ENCODE measurements at places on chromosomes 7 and 10.

DNA sequence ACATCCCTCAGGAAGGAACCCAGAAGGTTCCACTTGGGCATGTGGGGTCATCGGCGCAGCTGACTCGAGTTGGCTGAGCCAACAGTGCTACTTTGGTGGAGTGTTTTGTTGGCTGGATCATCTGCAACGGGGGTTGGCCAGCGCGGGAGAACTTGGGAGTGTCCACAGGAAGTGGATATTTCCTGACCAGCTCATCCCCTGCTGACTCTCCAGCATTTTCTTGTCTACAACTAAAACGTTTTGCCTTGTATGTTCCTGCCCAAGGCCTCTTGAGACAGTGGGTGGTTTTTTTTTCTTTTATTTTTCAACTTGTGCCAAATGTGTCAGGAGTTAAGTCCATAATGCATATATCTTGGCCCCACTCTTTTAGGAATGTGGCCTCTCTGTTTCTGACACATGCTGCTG lies 208.6 kb downstream of the ZNF365 start:
- no peak for DNase-seq

DNA sequence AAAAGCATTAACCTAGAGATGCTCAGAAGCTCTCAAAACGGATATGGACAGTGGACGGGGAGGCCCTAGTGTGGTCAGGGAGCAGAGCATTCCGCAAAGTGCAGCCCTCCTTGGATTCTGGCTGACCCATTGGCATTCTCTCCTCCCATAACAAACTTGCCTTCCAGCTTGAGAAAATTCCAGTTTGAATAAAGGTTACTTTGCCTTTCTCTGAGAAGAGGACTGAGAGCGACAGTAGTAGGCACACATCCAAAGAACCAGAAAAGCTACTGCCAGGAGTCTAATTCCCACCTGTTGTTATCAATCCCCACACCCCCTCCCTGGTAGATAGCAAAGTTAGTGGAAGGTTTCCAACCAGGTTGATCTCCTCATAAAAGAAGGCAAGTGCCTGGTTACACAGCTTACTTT lies 84.7 kb upstream of the TRIL start:
- DNase-seq: no peak

- DNase-seq: no peak
Observed at GRCh38 chr10:63553473-63553872, 32.3 kb downstream of the REEP3 start.

GRCh38 chr7:130356121-130356875 lies 11.7 kb downstream of the CPA5 start:
- no peak for DNase-seq

DNA sequence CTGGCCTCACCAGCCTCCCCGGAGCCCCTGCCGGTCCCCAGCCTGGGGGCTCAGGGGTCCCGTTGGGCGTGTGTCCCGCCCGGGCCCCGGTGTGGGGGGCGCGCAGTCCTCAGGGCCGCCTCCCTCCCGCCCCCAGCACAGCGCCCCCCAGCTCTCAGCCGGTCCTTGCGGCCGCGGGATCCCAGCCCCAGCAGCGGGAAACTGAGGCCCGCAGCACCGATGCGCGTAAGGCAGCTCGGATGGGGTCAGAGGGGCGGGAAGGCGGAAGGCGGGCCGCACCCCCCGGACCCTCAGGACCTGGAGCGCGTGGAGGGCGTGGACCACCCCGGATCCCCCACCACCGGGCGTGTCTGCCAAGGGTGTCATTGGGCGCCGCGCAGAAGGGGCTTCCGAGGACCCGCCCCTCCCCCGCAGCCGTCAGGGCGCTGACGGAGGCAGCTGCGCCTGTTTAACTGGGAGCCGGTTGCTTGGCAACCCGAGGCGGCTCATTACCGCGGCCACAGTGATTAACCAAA lies 14.9 kb downstream of the UNCX start:
- no peak for DNase-seq

GRCh38 chr7:106166651-106167342 lies 54.7 kb upstream of the SYPL1 start:
- peak; percentile 70 for DNase-seq

Measured in activated CD4-positive, alpha-beta T cell treated with anti-CD3 and anti-CD28 coated beads, Interleukin-2, Interleukin-6, amounts not matched to agents 100 ng/mL and 50 ng/mL, durations not matched to agents 16 hours and 8 hours (primary cell).